ENCODE measurements at places on chromosomes 6 and 20.

GRCh38 chr20:6232436-6232835 lies 109.6 kb upstream of the FERMT1 start:
- DNase-seq, result no peak

- peak; percentile 3 for DNase-seq
Observed at GRCh38 chr20:24773751-24774201, 175.3 kb upstream of the CST7 start.

- DNase-seq, result no peak
Observed at GRCh38 chr20:40797425-40797824, 108.4 kb upstream of the MAFB start.

DNA sequence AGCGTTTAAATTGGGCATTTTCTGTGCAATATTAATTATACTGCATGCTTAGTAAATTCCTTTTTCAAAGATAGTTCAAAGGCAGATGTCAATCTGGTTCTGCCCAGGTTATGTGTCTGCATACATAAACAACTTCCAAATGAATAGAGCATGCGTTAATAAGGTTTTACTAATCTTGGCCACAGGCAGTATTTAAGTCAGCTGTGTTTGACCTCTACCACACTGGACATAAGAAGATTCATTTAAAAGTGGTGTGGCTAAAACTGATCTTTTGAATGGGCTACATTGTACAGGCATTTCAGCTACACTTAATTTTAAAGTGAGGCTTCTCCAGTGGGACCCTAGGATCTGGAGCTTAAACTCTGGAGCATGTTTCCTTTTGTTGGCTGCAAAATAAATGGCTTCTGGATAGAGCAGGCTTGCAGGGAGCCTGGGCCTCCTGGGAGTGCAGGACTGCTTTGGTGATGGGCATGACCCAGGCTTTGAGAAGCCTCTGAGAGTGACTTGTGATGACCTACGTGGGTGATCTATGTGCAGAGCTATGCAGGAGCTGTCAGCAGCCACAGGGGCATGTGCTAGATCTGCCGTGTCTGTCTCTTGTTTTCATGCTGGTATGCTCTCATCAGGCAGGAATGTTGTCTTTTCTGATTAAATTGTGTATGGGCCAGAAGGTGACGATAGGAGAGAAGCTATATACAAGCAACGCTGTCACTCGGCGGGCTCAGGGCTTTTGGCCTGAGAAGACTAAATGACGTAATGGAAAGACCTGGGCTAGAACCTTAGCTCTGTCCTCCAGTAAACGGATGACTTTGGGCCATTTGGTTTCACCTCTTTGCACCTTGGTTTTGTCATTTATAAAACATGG lies 331.2 kb downstream of the QKI start:
- no peak for DNase-seq

- no peak for DNase-seq
Observed at GRCh38 chr6:100876251-100876650, 4.9 kb downstream of the ASCC3 start.

DNA sequence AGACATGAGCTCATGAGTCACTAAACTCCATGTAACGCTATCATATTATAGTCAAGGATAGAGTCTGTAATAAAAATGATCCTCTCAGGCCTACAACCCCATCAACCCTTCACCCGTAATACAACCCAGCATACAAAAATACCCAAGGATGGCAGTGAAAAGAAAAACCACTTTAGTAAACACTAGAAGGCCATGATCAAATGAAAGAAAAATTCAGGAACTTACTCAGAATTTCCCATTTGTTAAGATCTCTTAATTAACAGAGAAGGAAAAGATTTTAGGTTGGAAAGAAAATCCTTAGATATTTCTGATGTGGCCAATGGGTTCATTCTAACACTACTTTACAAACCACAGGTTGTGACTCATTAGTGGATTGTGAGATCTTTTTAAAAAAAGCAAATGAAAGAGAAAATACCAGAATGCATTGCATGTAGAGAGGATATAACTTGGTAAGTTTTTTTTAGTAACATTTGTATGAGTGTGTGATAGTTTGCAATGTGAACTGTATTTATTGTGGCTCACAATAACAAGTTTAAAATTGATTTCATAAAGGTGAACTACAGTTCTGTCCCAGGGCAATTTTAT lies 8.0 kb upstream of the UBE2J1 start:
- no peak for DNase-seq

- DNase-seq, result no peak
Observed at GRCh38 chr20:39602649-39603048, 640.5 kb downstream of the DHX35 start.

GRCh38 chr6:106431972-106432371 lies 71.5 kb downstream of the CRYBG1 start:
- no peak for DNase-seq

DNA sequence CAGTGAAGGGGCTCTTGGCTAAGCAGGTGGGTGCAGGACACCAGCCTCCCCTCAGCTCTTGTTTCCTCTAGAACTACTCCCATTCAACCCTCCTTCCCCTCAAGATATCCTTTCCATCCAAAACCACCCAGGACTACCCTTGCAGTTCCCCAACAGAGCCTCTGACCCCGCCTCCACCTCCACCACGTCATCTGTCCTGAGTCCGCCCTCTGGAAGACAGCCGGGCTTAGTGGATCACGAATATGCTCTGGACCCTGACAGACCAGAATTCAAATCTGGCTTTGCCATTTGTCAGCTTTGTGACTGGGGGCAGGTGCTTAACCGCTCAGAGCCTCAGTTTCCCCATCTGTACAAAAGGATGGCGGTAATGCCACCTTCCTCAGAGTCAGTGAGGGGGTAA lies 31.4 kb downstream of the TFEB start:
- no peak for DNase-seq

GRCh38 chr6:158972241-158973233 lies 27.5 kb downstream of the RSPH3 start:
- no peak for DNase-seq

GRCh38 chr6:118748311-118749062 lies 97.1 kb upstream of the CEP85L start:
- DNase-seq, result no peak

- no peak for DNase-seq
Observed at GRCh38 chr20:13118676-13119075, 102.4 kb upstream of the ISM1 start.

GRCh38 chr20:44585057-44585963 lies 2.9 kb downstream of the PKIG start:
- DNase-seq, result no peak

DNA sequence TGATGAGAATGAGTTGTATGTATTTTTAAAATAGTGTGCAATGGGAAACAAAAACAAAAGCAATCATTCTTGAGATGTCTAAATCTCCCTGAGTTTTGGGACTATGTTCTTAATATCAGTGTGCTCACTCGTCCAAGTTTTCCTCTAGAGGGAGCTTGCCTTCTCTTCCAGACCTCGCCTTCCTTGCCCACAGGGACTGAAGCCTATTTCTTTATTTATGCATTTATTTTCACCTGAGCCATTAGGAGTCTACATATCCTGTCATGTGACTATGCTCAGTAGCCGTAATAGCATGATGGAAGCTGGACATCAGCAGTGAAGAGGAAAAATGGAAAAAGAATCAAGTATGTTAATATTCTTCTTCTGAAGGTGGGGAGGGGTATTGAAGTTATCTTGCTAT lies 131.2 kb downstream of the SH3BGRL2 start:
- no peak for DNase-seq

- DNase-seq, result no peak
Observed at GRCh38 chr6:13769034-13769654, 45.2 kb downstream of the MCUR1 start.

- DNase-seq, result no peak
Observed at GRCh38 chr6:169139179-169139971, 114.3 kb downstream of the THBS2 start.

DNA sequence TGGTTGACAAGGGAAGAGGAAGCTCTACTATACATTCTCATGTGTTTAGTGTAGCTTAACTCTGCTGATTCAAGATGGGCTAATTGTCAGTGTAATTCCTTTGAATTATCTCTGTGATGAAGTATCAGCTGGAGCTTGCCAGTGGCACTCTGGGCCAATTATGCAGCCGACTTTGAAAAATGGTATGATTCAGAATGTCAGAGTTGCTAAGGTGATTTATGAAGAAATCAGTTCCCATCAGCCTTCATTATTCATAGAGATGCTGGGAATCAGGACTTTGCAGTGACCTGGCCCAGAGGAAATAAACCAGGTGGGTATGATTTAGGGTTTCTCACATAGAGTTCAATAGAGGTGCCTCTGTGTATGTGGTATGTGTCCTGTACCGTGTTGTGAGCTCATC lies 33.4 kb downstream of the KCNS1 start:
- no peak for DNase-seq

- no peak for DNase-seq
Observed at GRCh38 chr6:27407153-27407814, 18.7 kb downstream of the ZNF391 start.

DNA sequence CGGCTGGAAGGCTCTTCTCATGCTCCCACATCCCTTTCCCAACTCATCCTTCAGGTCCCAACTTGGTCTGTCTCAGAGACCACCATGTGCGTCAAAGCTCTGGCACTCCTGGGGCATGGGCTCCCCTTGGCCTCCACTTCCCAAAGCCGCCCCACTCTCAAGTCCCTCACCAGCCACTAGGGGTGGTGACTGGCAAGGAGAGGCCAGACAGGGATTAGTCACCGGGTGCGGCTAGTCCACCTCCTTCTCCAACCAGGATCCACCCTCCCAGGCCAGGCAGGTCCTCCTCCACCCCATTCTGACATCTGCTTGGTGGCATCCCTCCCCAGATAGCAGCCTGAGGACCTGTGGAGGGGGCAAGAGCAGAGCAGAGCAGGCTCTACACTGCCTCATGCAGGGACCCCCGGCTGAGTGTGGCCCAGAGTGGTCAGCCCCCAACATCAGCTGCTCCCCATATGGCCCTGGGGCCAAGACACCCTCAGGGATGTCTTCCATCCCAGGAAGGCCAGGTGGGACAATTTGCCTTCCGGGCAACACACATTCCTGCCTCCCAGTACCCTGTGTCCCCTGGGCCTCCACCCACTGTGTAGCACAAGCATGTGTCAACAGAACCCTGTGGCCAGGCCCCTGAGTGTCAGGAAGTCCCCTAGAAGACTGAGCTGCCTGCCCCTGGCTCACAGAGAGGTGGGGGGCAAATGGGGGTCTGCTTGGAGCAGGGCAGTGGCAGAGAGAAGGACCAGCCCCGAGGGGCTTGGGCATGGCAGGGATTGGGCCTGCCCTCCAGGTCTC lies 29.2 kb downstream of the YTHDF1 start:
- no peak for DNase-seq

DNA sequence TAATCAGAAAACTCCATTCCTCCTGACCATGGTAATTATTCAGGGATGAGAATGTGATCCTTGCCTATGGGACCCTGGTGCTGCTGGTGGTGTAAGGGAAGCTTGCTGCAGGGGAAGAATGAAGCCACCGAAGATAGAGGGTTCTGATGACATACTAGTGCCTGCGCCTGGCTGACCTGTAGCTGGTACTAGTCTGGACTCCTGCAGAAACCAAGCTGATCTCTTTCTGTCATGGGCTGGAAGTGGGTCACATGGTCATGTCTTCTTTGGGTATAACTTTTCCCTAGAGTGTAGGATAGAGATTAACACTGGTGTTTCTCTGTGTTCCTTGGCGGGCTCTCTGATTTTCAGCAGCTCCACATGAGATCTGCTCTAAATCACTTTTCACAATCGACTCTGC lies 8.6 kb upstream of the SLC4A11 start:
- no peak for DNase-seq

- no peak for DNase-seq
Observed at GRCh38 chr6:45681860-45682511, 304.3 kb upstream of the SUPT3H start.

- DNase-seq, result no peak
Observed at GRCh38 chr6:14456941-14457340, 339.4 kb downstream of the CD83 start.

DNA sequence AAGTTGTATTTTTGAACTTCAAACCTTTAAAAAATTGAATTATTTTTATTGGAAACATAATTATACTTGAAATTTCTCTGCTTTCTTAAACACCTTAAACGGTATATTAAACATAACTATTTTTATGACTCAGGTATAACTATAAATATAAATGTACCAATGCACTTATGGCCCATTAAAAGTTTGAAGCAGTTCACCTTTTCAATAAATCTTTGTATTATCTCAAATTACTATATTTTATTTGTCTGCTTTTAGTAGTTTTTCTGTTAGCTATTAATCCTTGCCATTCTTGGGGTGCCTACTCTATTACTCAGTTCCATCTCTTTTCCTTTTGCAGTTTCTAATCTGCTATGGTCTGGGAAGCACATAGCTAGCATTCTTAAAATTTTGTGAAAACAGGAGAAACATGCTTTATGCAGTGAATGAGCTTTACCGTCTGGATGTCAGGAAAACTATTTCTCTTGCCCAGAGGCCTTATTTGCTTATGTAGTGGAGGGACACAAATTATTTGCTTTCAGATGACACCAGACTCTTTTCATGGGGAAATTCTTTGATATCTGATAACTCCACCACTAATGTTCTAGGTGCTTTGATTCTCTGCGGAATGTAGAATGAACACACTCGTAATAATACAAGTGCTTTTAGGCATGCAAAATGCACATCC lies 378.9 kb upstream of the CITED2 start:
- DNase-seq, result no peak

DNA sequence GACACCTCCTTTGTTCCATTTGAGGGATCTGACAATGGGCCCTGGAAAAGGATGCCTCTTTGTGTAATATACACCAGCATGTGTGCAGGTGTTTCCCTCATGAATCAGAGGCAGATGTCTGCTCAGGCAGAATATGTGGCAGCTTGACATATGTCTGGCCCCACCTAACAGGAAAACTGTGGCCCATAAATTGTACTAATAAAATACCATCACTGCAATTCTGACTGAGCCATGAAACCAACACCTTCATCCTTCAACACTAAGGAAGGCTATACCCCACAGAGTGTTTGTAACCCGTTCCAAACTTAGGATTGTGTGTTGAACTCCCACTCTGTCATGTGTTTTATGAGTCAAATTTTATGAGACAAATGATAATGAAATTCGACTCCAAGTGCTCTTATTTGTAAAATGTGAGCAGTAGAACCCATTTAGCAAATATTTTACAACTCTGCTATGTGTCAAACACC lies 22.7 kb downstream of the LAMA4 start:
- no peak for DNase-seq

- DNase-seq, result no peak
Observed at GRCh38 chr6:107793191-107793590, 30.9 kb downstream of the SCML4 start.

DNA sequence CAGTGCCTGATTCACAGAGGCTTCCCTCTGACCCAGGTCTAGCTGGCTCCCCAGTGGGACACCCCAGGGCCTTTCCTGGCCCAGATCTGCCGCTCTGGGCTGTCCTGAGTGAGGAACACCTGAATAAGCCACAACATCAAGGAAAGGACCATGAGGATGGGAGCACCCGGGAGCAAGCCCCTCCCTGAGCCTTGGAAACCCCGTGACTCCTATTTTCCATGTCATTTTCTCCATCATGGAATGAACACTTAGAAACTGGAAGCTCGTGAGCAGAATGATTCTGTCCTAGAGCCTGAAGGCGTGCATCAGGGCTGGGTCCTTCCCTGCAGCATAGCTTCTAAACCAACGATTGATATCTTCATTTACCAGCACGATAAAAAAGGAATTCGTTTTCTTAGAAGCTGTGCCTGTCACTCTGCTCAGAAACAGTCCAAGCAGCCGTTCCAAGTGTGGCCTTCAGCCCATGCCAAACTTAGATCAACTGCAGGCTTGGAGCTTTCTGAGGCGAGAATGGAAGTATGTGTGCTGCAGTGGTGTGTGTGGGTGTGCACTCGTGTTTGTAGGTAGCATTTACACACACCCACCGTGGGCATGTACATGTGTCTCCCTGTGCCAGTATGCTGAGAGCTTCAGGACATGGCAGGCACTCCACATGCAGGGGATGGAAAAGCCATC lies 83.2 kb upstream of the FOXC1 start:
- DNase-seq, result no peak

Measured in activated CD4-positive, alpha-beta T cell treated with anti-CD3 and anti-CD28 coated beads for 1 hour (primary cell).